B cell (primary cell): ENCODE measurements at places on chromosomes 5 and 9.

DNA sequence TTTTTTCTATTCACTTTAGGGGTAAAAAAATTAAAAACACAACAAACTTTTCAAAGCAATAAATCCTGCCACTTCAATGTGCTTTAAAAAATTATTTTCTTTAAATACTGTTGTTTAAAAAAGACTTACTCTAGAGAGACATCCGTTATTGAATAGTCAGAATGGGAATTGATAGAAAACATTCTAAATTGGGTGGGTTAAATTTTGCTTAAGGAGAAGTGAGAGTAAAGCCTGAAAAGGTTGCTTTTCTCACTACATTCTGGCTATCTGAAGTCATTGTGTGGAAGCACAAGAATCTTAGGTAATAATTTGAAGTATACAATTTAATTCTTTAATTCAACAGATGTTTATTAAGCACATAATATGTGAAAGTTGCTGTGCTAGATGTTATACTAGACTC, 509.3 kb downstream of the NR2F1-AS1 start:
- H3K27me3 ChIP-seq: no peaks in the 10 kb centered on the region
- H3K4me3 ChIP-seq: no peak overlapping the region
- DNase-seq: no peak
- H3K36me3 ChIP-seq: no peaks in the 10 kb centered on the region

DNA sequence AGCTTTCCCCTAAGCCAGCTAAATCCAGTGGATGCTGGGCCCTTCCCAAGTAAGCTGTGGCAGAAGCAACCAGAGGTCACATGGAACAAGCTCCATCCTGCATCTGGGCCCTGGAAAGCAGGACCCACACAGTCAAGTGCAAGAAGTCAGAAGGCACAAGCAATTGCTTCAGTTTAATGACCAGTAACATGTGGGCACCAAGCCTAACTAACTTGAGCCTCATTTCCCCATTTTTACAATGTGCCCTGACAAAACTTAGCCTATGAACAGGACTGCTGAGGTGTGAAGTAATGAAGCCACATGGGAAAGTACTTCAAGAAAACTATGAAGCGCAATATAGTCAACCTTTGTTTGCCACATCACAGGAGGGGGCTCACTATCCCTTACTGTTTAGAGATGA, 90.5 kb downstream of the TLE1 start:
- H3K36me3 ChIP-seq: peaks cover 19% of the 10 kb centered on the region
- H3K4me1 ChIP-seq: peaks cover 53% of the 10 kb centered on the region
- no peaks in the 10 kb centered on the region for H3K27me3 ChIP-seq
- no peak overlapping the region for H3K27ac ChIP-seq

DNA sequence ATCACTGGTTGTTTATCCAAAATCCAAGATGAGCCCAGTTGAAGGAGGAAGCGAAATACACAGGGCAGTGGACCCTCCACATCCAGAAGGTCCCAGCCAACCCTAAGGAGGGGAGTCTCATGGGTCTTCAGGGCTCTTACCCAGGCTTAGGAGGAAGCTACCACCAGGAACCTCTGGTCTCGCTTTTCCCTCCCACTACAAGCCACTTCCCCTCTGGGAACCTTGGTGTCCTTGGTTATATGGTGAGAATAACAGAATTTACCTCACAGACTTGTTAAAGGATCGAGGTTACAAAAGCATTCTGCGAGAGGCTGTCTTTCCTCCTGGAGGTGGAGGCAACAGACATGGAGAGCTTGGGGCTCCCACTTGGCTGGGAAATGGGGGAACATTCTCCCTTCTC, 3.4 kb downstream of the HIGD2A start:
- H3K27me3 ChIP-seq: no peaks in the 10 kb centered on the region
- H3K4me1 ChIP-seq: peaks cover 23% of the 10 kb centered on the region
- H3K36me3 ChIP-seq: peaks cover 10% of the 10 kb centered on the region
- no peak overlapping the region for H3K4me3 ChIP-seq

DNA sequence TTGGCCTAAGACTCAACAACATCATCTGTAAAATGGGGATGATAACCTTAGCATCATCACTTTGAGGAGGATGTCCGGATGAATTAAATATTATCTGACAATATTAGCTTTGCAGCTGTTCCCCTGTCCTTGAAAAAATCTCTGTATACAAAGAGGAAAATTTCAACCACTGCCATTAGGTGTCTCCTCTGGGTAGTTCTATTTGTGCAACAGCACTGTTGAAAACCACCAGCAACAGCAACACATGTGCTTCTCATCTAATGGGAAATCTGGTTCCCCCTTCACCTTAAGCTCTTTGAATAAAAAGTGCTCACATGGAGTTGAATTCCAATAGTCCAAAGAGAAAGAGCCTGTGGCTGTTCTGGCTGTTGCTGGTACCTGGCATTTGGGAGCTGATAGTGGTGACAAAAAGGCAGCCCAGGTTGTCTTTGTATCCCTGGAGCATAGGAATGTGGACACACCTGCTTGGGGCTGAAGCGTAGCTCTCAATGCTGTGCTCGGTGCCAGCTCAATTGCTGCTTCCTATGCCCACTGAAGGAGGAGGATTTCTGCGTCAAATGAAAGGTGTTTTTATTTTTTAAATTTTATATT, 322.1 kb upstream of the MSX2 start:
- no peaks in the 10 kb centered on the region for H3K4me1 ChIP-seq
- H3K27ac ChIP-seq: no peak overlapping the region
- no peaks in the 10 kb centered on the region for H3K27me3 ChIP-seq
- no peak overlapping the region for H3K4me3 ChIP-seq

GRCh38 chr5:125251703-125252102, 505.3 kb upstream of the ZNF608 start:
- no peak overlapping the region for H3K4me3 ChIP-seq
- H3K36me3 ChIP-seq: no peaks in the 10 kb centered on the region
- H3K27me3 ChIP-seq: no peaks in the 10 kb centered on the region
- H3K27ac ChIP-seq: no peak overlapping the region

DNA sequence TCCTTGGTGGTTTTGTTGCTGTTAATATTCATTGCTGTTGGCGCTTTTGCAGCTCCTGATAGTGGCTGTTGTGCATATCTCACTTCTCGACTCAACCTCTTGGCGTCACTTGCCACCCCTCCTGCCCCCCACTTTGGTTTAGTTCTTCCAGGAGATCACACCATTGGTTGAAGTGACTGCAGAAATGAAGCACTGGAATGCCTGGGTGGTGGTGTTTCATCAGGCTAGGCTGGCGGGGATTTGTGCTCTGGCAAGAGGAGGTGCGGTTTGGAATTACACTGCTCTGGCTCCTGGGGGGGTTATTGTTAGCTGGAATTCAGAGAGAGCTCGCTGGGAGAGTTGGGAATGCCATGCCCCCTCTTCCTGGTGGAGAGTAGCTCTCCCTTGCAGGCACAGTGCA, 11.5 kb downstream of the PRRC2B start:
- no peak overlapping the region for H3K4me3 ChIP-seq
- no peaks in the 10 kb centered on the region for H3K36me3 ChIP-seq

DNA sequence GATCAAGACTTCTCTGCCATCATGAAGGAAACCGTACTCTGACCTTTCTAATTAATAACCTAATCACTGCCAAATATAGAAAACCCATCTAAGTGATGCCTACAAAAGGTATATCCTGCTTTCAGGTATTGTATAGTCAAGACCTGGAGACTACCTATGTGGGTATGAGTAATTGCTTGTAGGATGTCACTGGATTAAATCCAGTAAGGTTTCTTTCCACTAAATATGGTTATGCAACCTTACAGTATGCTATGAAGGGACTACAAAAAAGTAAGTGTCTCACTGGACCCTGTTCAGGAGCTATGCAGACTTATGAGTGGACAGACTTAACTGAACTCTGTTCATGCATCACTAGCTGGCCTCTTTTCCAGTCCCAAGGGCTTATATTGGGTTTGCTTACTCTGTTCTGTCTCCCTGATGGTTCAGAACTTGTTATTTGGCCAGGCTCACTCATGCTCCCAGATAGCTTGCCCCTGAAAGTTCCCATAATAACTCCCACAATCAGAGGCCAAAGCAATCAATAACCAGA, 51.1 kb downstream of the PDE6A start:
- H3K27ac ChIP-seq: no peak overlapping the region
- DNase-seq: no peak
- H3K4me3 ChIP-seq: no peak overlapping the region
- no peaks in the 10 kb centered on the region for H3K4me1 ChIP-seq

GRCh38 chr9:78030553-78031443, 813 bp downstream of the GNAQ start:
- H3K4me3 ChIP-seq: peak overlapping the region; percentile 41
- peak; percentile 51 for DNase-seq
- H3K27me3 ChIP-seq: peaks cover 45% of the 10 kb centered on the region
- no peaks in the 10 kb centered on the region for H3K36me3 ChIP-seq

- peaks cover 23% of the 10 kb centered on the region for H3K4me1 ChIP-seq
- no peaks in the 10 kb centered on the region for H3K27me3 ChIP-seq
- H3K27ac ChIP-seq: peak overlapping the region; percentile 28
These were observed 90.1 kb downstream of the NR3C1 start for GRCh38 chr5:143313298-143313852.

DNA sequence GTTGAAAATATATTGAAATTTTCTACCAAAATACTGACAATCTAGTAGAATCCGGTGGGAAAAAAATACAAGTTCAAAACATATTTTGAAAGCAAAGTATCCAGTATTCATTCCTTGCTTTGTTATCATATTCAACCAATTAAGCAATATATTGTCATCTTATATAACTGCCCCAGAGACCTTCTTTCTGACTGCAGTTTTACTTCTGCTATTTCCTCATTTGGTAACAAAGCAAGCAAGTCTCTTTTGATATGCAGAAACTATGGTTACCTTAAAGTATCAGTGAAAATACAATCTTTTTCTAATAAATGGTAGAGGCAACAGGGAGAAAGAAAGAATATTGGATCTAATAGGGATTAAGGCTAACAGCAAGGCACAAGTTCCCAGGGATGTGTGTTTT, 663.7 kb upstream of the MEF2C start:
- DNase-seq: peak; percentile 31
- no peaks in the 10 kb centered on the region for H3K27me3 ChIP-seq
- H3K4me1 ChIP-seq: no peaks in the 10 kb centered on the region
- no peak overlapping the region for H3K27ac ChIP-seq
- no peaks in the 10 kb centered on the region for H3K36me3 ChIP-seq

DNA sequence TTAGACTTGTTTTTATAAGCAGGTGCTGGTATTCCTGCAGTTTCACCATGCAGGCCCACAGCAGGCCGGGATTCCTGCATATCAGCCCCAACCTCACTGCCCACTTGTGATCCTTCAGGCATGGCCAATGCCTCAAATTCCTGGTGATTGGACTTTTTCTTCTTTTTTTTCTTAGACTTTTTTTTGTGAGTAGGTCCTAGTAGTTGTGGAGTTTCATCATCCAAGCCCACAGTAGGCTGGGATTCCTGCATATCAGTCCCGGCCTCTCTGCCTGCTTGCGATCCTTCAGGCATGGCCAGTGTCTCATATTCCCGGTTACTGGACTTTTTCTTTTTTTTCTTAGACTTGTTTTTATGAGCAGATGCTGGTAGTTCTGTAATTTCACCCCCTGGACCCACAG, 4.8 kb downstream of the TTF1 start:
- H3K36me3 ChIP-seq: peaks cover 47% of the 10 kb centered on the region
- no peak overlapping the region for H3K27ac ChIP-seq

GRCh38 chr9:6829027-6829426, 71.3 kb downstream of the KDM4C start:
- no peak overlapping the region for H3K4me3 ChIP-seq
- peaks cover 8% of the 10 kb centered on the region for H3K36me3 ChIP-seq
- DNase-seq: no peak
- peak overlapping the region; percentile 14 for H3K27ac ChIP-seq

GRCh38 chr9:112858625-112859147, 32.0 kb downstream of the SLC46A2 start:
- H3K27ac ChIP-seq: peak overlapping the region; percentile 15
- no peaks in the 10 kb centered on the region for H3K27me3 ChIP-seq
- peaks cover 2% of the 10 kb centered on the region for H3K36me3 ChIP-seq

GRCh38 chr5:132825033-132825833, 5.2 kb downstream of the SHROOM1 start:
- peaks cover 84% of the 10 kb centered on the region for H3K27me3 ChIP-seq
- no peak overlapping the region for H3K27ac ChIP-seq
- peaks cover 37% of the 10 kb centered on the region for H3K4me1 ChIP-seq
- peak; percentile 43 for DNase-seq
- H3K36me3 ChIP-seq: no peaks in the 10 kb centered on the region

- H3K36me3 ChIP-seq: no peaks in the 10 kb centered on the region
- no peaks in the 10 kb centered on the region for H3K27me3 ChIP-seq
- no peak overlapping the region for H3K4me3 ChIP-seq
- no peaks in the 10 kb centered on the region for H3K4me1 ChIP-seq
These were observed 190.5 kb downstream of the NXNL2 start for GRCh38 chr9:88725300-88726019.
